ENCODE measurements at places on chromosomes 2 and 18.

DNA sequence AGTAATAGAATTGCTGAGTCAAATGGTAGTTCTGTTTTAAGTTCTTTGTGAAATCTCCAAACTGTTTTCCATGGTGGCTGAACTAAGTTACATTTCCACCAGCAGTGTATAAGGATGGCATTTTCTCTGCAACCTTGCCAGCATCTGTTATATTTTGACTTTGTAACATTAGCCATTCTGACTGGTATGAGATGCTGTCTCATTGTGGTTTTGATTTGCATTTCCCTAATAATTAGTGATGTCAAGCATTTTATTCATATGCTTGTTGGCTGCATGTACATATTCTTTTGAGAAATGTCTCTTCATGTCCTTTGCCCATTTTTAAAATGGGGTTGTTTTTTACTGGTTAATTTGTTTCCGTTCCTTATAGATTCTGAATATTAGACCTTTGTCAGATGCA lies 63.9 kb downstream of the LANCL1 start:
- DNase-seq, result peak; percentile 2

- no peak for DNase-seq
Observed at GRCh38 chr2:106030287-106031268, 163.5 kb downstream of the UXS1 start.

GRCh38 chr2:12560618-12561017 lies 156.1 kb upstream of the TRIB2 start:
- no peak for DNase-seq

DNA sequence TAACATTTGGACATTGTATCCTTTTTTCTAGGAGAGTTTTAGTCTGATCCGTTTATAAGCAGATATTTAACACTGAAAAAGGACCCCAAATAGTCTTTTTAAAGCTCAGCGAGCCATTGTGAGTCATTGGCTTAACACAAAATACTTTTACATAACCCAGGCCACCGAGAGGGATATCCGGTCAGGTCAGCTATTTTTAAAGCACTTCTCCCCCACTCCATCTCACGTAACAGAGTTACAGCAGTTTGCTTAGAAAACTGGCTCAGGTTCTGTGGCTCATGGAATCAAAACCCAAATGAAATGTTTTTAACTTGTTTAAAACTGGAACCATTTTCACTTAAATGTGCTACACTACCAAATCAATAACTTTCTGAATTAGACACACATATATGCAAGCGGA lies 23.9 kb downstream of the COL4A3 start:
- DNase-seq, result no peak

DNA sequence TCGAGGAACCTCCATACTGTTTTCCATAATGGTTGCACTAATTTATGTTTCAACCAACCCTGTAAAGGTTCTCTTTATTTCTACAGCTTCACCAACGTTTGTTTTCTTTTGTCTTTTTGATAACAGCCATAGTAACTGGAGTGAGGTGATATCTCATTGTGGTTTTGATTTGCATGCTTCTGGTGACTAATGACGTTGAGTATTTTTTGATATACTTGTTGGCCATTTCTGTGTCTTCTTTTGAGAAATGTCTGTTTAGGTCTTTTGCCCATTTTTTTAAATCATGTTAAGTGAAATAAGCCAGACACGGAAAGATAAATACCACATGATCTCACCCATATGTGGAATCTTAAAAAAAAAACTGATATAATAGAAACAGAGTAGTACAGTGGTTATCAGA lies 74.8 kb upstream of the SMIM21 start:
- no peak for DNase-seq

- peak; percentile 9 for DNase-seq
Observed at GRCh38 chr2:199883474-199884212, 27.4 kb upstream of the C2orf69 start.

DNA sequence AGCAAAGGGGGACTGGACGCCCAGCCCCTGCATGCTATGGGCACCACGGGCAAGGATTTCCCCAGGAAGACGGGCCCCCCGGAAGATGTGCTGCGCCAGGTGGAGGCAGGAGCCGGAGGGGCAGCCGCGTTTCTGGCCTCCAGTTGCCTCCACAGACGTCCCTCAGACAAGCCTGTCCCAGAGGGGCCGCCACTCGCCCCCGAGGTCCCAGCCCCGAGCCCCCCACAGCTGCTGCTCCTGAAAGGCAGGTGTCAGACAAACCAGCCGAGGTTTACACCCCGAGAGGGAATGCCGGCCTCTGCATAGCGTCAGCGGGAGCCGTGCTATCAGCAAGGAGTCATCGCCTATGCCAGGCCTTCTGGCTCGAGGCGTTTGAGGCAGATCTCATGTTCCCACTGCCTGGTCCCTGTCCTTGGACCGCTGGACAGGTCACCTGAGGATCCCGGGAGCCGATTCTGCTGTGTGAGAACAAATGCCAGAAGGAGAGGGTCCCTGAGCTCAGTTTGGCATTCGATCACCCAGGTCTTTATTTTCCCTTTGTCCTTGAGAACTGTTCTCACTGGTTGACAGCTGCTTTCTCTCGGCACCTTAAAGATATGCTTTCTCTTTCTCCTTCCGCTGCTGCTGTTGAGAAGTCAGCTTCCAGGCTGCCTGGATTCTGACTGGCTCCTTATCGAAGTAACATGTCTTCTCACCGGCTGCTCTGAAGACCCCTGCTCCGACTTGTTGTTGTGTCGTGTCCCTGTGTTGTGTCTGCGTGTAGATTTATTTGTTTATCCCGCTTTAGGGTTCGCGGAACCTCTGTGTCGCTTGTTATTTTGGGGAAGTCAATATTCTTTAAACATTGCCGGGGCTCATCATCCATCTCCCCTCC lies 20.6 kb downstream of the CROCC2 start:
- DNase-seq, result no peak

- no peak for DNase-seq
Observed at GRCh38 chr2:16130906-16131400, 190.6 kb downstream of the MYCN start.

- DNase-seq, result no peak
Observed at GRCh38 chr2:24509425-24509824, 18.4 kb downstream of the NCOA1 start.

DNA sequence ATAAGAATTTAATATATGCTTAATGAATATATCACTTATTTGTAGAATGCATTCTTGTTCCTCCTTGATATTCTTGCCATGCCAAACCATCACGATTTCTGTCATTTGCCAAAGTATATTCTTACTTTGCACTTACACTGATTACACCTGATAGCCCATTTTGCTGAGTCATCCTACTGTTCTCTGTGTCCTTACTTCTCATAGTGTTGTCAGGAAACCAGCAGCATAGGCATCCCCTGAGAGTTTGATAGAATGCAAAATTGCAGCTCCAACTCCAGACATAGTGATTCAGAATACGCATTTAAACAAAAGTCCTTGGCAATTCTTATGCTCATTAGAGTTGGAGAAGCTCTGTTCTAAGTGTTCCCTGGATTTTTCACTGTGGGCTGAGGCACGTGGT lies 687.1 kb downstream of the DPP10 start:
- DNase-seq, result no peak

GRCh38 chr2:1639086-1639858 lies 105.0 kb downstream of the PXDN start:
- no peak for DNase-seq

- no peak for DNase-seq
Observed at GRCh38 chr2:221322741-221323140, 249.4 kb downstream of the EPHA4 start.

DNA sequence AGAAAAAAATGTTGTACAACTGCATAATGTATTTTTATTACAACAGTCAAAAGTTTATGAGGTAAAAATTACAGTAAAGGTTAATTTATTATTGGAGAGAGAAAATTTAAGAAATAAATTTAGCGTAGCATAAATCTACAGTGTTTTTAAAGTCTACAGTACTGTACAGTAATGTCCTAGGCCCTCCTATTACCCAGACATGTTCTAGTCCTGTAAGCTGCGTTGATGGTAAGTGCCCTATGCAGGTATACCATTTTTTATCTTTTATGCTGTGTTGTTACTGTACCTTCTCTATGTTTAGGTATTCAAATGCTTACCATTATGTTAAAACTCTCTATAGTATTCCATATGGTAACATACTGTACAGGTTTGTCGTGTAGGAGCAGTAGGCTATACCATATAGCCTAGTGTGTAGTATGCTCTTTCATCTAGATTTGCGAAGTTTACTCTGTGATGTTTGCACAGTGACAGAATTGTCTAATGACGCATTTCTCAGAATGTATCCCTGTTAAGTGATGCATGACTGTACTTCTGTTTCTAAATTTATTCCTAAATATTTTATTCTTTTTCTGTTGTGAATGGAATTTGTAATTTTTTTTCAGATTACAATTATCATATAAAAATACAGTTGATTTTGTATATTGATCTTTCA lies 24.5 kb downstream of the ABI2 start:
- no peak for DNase-seq

- DNase-seq, result no peak
Observed at GRCh38 chr2:46852598-46852997, 63.0 kb downstream of the MCFD2 start.

- DNase-seq, result no peak
Observed at GRCh38 chr2:9937258-9937657, 14.2 kb upstream of the GRHL1 start.

- DNase-seq, result no peak
Observed at GRCh38 chr18:25422230-25422629, 70.3 kb upstream of the ZNF521 start.

DNA sequence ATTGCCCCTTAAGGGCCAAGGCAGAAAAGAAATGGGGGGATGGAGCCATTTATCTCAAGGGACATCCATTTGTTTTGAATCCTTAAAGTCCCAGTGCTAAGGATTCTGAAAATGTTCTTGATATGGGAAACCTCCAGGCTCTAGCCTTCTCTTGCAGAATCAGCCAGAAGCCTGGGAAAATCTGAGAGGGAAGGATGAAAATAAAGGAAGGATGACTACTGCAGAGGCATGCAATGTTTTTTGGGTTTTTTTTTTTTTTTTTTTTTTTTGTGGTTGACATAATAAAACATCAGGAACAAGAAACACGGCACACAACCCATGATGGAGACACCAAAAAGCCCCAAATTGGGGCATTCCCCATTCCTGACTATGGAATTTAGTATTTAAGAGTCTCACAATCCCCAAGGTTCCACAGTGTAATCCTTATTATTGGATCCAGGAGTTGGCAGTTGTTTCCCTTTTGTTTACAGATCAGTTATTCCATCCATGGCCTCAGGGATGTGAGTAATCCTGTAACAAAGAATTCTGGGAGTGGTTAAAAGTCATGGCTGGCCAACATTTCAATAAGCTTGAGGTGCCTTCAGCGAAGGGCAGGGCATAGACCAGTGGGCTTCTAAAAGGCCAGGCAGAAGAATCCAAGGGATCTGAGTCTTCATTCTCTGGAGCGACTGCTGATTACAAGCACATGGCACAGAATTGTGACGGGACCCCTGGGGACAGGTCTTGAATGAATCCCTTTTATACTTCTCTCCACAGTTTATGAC lies 337.5 kb downstream of the GULP1 start:
- DNase-seq, result no peak

DNA sequence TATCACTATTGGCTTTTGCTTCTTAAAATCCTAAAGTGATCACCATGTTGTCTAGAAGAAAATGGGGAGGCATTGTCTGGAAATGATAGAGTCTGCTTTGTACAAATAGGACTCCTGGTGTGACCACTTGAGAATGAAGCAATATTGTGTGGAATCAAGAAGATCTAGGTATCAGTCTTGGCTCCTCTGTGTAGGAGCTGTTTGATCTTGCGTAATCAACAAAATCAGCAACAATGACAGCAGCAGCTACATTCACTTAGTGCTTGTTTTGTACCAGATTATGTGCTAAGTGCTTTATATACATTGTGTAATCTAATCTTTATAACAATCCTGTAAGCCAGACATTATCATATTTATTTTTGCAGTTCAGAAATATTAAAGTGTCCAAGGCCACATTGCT lies 17.8 kb downstream of the NCOA1 start:
- no peak for DNase-seq

GRCh38 chr2:46915281-46915810 lies at the start of gene MCFD2:
Gene MCFD2, minus strand, starts transcription at chr2:46915806. Its CDS starts 6,635 bp downstream, at chr2:46909171.
- DNase-seq, result no peak

- DNase-seq, result no peak
Observed at GRCh38 chr2:97737421-97738178, 24.2 kb downstream of the ZAP70 start.

GRCh38 chr2:153106802-153107477 lies 371.6 kb downstream of the RPRM start:
- DNase-seq, result no peak

DNA sequence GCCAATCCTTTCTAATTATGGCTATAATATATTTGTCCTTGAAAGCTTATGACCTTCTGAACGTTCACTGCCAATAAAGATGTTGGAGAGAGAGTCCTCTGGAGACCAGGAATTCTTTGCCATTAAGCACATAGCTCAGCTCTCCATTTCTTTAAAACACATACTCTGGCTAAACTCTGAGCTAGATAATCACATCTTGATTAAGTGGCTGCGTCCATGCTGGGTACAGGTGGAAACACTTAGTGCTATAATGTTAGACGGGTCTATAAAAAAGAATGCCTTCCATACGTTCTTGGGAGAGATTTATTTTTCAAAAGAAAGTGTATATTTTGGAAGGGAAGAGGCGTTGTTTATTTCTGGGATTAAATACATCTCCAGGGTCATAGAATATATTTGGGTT lies 314.5 kb downstream of the LPIN1 start:
- DNase-seq, result no peak

DNA sequence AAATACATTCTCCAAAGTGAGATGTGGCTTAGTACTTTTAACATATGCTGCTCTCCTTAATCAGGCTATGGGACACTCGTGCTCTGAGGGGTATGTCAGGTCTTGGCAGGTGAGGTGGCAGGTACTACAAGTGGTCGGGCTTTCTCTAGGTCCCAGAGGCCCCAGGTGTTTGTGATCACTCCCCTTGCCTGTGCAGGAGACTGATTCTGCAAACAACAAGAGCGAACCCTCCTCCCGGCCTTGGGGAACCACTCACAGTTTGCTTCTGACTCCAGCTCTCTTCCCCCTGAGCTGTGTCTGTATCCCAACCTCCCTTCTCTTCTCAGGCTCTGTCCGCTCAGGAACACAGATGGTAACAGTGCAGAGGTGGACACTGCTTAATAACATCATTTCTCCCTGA lies 48.1 kb downstream of the ATOH8 start:
- no peak for DNase-seq

DNA sequence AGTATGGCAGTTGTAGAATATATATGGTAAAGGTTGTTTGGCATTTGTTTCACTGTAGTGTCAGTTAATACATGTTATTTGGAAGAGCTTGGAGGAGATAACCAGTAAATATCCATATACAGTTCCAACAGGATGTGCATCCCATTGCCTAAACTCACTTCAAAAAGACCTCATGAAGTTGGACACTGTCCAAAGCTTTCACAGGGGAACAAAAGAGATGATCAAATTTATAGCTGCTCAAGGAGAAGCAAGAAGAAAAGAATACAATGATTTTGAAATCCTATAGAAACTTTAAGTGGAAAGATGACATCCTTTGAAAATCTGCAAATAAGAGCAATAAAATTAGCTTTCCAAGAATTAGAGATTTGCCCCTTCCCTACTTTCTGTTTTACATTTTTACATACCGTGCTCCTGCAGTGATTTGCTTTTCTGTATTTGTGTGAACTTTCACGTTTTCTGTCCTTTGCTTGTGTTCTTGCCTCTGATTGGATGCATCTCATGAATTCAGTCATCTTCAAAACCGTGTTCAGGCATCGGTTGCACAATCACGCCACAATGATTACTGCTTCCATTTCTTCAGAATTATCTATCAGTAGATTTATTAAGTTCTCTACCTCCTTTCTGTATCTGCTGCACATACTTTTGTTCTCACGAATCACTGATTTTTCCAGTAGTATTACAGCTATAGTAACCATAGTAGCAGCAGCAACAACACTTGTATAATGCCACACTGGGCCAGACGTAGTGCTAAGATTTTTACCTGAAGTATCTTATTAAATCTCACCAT lies 83.8 kb downstream of the PARD3B start:
- DNase-seq, result no peak

Data from NCI-H2171 treated with DMSO at 0.1 percent for 48 hours (cell line).